ENCODE measurements at places on chromosomes 11 and 22.

DNA sequence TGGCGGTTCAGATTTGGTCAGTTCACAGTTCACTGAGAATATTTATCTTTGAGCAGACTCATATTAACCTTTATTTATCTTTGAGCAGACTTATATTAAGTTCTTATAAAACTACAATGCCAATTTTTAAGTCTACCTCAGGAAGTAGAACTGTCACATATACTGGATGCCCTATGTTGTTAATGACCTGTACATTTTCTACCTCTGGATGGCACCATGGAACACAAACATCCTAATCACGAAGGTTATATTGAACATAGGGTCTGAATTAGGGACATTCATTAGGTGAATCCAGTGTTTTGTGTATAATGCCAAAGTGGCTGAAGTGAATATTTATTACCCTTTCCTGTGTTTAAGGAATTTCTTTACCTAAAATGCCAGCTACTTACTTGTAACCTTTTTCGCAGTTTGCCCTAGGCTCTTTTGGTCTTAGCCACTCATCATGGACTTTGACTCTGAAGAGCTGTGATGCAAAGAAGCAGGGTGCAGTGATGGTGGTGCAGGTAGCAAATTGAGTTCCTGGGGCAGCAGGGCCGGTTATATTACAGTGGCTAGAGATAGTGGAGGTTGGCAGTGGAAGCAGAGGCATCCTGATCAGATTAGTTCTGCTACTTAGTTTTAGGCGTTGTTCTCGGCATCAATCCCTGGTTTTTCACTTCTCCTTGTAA is 71.8 kb downstream of the STIM1 start:
- no peak for DNase-seq

DNA sequence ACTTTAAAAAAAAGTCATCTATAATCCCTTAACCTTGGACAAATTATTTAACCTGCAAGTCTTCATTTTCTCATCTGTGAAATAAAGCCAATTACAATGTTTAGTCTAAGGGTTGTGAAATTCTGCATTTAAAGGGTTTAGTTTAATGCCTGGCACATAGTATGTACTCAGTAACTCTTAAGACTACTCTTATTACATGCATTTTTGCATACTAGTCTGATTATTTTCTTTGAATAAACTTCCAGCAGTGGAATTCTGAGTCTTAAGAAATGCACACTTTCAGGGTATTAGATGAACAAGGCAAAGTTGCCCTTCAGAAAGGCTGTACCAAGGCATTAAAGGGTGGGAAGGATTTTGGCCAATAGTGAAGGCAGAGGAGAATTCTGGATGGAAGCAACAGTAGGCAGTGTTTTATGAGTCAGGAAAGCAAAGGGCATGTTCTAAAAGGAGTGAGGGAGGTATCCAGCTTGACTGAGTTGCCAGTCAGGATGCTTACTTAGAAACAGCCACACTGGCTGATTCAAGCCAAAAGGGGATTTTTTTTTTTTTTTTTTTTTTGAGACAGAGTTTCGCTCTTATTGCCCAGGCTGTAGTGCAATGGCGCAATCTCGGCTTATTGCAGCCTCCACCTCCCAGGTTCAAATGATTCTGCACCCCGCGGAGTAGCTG is 50.5 kb downstream of the SWAP70 start:
- DNase-seq: no peak

- DNase-seq: peak; percentile 46
Observed at GRCh38 chr11:76234416-76235232, 28.3 kb upstream of the WNT11 start.

- no peak for DNase-seq
Observed at GRCh38 chr11:68375766-68376165, 63.4 kb downstream of the LRP5 start.

GRCh38 chr11:116871248-116871647 is 33.8 kb upstream of the APOA1 start:
- DNase-seq: no peak

- DNase-seq: no peak
Observed at GRCh38 chr22:47367107-47367690, 604.7 kb downstream of the TBC1D22A start.

DNA sequence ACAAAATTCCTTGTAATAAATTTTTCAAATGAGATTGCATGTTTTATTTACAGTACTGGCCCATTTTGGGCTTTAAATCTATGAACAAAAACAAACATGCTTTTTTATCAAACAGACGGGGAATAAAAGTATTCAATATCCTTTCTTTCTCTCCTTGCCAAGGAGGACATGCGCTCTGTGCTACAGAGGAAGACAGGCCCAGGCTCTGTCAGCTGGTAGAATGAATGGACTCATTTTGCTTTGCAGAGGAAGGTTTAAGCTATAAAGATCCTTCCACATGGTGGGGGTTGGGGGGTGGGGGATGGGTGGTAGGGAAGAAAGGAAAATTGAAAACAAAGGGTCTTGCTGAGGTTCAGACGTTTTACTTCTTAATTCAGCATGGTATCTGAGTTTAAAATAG is 575.6 kb downstream of the INSC start:
- DNase-seq: no peak

GRCh38 chr22:45284705-45285262 is at the start of gene UPK3A:
TSS of gene UPK3A (plus strand) at chr22:45284949. CDS start at chr22:45285014, 65 bp downstream.
- DNase-seq: no peak

GRCh38 chr11:122803306-122803705 is 35.0 kb upstream of the CRTAM start:
- no peak for DNase-seq

Measured in urinary bladder (tissue), 4 donors.